Natural killer cell (primary cell): ENCODE measurements at places on chromosomes 4 and X.

DNA sequence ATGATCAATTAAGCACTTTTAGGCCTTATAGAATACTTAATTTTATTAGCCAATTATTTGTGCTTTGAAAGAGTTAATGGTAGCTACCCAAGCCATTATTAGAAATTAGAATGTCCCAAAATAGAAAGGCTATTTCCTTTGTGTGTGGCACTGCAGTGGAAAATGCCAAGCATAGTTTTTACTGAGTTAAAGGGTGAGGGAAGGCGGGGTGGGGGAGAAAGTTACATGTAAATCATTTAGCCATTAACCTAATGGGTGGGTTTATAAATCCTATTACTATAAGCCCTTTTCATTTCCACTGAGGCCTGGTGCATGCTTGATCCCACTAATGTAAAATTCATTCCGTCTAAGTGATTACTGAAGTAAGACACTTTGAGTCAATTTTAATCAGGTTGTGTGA lies 105.8 kb downstream of the POLA1 start:
- no peak for DNase-seq

DNA sequence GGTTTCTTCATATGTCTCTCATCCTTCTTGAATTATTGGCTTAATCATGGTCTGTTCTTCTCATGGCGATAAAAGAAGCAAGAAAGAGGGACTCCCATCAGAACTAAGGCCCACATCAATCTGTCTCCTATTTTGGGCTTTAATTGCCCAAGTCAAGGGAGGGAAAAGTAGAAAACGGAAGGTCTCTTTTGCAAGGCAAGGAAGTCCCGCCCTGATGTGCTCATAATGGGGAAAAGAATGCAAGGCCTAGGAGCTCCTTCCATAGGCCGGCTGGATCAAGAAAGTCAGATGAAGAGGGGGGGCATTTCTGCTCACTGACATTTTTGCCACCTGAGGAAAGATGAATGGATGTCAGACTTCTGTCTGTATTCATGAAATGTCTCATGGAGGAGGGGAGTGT lies 127.7 kb upstream of the RPS6KA3 start:
- DNase-seq, result no peak

- no peak for DNase-seq
These were observed 7.4 kb downstream of the PSAPL1 start for GRCh38 chr4:7427361-7427760.

- no peak for DNase-seq
These were observed 200.9 kb upstream of the PSAPL1 start for GRCh38 chr4:7635445-7636239.

GRCh38 chr4:147198411-147199051 lies 252.9 kb upstream of the TTC29 start:
- DNase-seq, result no peak

- DNase-seq, result peak; percentile 86
These were observed 54.0 kb downstream of the JADE1 start for GRCh38 chr4:128863312-128864075.

- peak; percentile 84 for DNase-seq
These were observed 13.0 kb upstream of the HELT start for GRCh38 chr4:185005219-185005819.

GRCh38 chr4:52431869-52432268 lies 227.2 kb downstream of the USP46 start:
- no peak for DNase-seq

DNA sequence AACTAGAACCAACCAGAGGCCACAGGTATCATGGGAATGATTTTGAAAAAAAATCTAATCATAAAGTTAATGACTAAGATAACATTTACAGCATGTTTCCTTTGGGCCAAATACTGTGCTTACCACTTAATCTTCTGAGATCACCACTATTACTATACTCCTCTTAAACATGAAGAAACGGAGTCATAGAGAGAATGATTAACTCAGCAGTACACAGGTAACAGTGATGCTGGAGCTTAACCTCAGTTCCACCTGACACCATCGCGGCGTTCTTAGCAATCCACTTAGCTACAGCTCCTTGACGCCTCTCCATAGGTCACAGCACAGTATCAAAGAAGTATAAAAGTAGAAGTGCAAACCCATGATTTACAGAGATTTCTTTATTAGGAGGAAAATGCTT lies 592.6 kb upstream of the SLIT2 start:
- DNase-seq, result no peak

GRCh38 chrX:71543316-71543715 lies 10.4 kb downstream of the OGT start:
- DNase-seq, result no peak

GRCh38 chr4:81756973-81757372 lies 285.3 kb upstream of the RASGEF1B start:
- DNase-seq, result no peak

GRCh38 chrX:6614506-6614905 lies 79.6 kb upstream of the VCX3A start:
- no peak for DNase-seq

GRCh38 chr4:48331577-48332330 lies 9.6 kb upstream of the SLAIN2 start:
- no peak for DNase-seq

DNA sequence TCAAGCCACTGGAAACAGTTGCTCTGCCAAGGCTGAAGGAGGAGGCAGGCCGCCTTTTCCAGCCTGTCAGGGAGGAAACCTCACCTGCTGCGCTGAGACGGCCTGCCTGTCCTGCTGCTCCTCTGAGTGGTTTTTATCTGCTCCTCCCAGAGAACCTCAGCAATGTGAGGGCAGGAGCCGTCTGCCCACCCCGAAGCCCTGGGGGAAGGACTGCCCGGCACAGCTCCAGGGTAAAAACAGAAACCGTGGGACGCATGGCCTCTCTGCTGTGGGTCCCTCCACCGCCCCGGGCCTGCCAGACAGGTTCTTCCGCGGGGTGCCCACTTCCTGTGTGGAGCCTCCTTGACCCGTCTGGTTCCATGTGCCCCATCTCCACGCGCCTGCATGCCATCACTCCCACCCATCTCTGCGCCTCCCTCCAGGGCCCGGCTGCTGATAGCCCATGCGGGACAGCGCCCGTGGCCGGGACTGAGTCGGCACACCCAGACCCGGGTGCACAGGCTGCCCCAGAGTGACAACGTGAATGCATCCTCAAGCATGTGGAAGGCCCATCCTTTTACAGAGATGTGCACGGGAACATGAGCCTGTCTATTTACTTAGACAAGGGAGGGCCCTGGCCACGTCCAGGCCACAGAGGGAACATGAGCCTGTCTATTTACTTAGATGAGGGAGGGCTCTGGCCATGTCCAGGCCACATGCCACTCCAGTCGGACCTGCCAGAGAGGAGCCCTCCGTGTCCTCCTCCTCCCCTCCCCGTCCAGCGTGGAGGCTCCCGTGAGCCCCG lies 4.0 kb upstream of the SLC49A3 start:
- no peak for DNase-seq

DNA sequence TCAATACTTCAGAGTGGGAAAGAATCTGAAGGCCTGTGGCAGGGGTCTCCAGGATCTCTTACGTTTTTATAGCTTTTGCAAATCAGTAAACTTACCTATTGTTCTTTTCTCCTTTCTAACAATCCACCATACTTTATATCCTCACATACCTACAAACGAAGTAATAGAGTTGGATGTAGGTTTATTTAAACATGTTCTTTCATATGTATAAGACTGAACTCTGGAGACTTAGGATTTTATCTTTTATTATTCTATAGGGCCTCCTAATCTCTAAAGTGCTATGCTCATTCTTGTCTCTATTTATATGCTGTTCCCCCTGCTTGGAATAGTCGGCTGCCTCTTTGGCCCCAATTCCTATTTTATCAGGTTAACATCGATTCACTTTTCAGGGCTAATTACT lies 43.8 kb upstream of the NUDT6 start:
- DNase-seq, result no peak

GRCh38 chr4:152448038-152448707 lies 87.7 kb downstream of the FBXW7 start:
- no peak for DNase-seq

DNA sequence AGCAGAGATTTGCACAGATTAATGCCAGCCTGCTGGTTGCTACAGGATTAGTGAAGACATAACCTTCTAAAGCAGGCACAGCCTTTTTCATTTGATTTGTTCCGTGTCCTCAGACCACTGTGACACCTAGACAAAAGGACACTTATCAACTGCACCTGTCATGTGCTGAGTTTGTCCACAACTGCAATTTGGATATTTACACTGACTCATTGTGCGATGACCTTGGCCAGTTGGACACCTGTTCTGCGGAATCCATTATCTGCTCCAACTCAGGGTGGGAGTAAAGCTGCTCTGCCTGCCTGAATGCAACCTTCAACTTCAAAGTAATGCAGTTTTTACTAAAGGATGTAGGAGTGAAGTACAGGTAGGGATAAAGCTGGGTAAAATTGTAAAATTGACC lies 4.1 kb upstream of the NR0B1 start:
- no peak for DNase-seq

GRCh38 chrX:2902841-2903240 lies 26.3 kb downstream of the ARSD start:
- no peak for DNase-seq

DNA sequence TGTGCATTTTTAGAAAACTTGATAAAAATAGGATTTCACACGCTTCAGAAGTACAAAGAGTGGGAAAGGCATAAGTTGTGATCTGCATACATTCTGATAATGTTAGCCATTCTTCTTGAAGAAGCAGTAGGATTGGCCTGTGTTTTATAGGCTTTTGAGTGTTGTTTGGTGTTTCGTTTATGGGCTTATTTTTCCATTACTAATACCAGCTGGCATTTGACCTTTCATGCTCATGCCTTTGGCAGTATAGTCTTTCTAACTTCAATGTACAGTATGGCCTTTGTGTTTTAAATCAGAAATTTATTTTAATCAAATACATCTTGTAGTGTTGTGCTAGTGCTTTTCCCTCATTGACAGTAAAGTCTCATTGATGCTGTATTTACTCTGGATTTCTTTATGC lies 51.5 kb upstream of the SLC4A4 start:
- no peak for DNase-seq

- DNase-seq, result no peak
These were observed 161.6 kb upstream of the PGRMC2 start for GRCh38 chr4:128449251-128449650.

DNA sequence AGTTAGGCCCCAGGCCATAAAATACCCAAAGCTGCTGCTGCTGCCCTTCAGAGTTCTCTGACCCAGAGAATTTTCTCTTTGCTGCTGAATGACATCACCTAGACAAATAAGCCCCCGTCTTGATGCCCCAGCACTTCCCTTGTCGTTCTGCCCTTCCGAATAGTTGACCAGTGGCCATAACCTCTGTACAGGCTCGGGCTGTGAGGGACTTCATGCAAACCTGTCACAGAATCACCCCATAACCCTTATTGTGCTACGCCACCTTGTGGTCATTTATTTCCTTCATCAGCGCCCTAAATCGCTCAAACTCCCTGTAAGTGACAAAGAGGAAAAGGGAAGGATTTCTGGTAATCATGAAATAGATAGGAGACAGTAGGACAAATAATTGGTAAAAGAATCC lies 18.8 kb downstream of the SPACA5 start:
- DNase-seq, result peak; percentile 79

DNA sequence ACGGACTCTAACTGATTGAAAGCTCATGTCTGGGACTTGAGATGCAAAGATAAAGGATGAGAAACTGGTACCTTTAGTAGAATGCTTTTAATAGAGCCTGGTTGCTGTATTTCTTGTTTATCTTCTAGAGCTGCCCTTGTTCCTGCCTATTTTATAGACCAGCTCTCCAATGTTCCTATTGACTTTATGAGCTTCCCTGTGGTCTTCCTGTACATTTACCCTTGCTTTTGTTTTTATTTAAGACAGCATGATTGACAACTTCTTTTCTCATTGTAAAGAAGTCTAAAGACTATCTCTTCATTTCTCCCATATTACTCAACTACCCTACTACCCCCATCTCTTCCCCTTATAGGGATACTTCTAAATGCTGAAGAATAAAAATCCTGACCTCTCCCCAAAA lies 174.7 kb downstream of the UGT8 start:
- no peak for DNase-seq
